Right hindlimb (tissue), 1 donor: ENCODE measurements at places on chromosomes 6 and 20.
A peak's percentile ranks its signal among the peaks of the same experiment; 100 is the strongest.

DNA sequence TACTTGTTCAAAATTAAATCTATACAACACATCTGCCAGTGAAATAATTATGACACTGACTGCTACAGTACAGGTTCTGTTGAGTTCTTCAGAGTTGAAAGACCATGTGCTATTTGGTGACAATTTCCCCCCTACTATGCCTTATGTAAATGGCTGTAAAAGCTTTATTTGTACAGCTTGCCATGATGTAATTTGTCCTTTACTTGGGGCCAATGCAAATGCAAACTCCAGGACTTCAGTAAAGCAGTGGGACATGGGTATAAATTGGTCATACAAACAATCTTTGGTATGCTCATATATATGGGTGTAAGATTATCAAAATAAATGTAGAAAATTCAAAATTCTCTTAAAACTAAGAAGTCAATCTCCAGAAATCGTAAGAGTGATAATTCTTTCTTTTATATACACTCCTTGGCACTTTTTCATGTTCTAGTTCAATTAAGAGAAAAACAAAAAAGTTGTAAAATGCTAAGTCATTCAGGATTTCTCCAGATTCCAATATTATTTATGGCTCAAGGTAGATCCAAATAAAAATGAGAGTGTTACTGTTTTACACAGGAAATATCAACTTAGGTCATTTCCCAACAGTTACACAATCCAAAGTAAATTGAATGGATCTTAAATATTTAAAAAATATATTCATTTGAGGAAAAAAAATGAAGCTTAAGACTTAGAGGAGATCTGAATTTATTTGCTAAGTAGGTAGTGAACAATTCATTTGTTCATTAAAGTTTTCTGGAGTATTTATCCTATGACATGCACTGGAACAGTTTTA, 1310.5 kb upstream of the CITED2 start:
- DNase-seq: no peak

DNA sequence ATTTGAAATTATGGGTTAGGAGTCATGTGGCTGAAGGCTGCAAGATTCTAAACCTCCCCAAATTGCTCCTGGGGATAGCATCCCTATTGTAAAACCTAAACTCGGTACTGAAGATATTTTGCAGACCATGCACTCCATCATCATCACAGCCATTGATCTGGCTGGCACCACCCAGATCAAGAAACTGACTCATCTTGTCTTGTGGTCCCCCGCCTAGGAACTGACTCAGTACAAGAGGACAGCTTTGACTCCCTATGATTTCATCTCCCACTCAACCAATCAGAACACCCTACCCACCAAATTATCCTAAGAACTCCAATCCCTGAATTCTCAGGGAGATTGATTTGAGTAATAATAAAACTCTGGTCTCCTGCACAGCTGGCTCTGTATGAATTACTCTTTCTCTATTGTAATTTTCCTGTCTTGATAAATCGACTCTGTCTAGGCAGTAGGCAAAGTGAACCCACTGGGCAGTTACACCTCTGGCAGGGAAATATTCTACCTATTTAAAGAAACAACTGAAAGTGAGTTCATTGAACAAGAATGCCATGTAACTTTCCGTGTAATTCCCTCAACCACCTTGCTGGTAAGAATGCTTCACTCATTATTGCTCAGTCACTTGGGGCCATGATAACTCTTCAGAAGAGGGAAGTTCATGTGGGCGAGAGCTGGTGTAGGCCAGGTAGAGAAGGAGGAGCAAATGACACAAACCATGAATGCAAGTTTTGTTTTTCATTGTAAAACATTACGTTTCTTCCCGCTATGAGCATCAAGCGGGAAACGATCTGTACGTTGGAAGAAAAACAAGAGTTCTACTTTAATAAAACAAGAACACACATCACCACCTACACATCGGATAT, 602.9 kb upstream of the ARID1B start:
- no peak for DNase-seq

- peak; percentile 39 for DNase-seq
Observed at GRCh38 chr6:47413752-47414422, 63.7 kb upstream of the CD2AP start.

- DNase-seq: no peak
Observed at GRCh38 chr20:24598996-24599395, 129.6 kb downstream of the SYNDIG1 start.

DNA sequence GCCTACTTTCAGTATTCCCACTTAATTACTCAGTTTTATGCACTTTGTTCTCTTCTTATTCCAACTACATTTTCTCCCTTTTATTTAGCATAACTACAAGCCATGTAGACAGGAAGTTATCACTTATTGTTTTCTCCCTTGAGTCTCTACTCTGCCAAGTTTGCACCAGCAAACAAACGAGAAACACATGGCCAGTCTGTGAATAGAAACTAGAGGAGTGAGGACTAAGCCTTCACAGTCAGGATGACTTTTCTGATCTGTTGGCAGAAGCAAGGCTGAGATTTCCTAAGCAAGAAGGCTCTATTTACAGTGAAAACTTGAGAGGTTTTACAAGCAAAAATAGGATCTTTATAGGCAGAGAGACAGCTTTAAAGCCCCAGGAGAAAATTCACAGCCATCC, 69.8 kb upstream of the TINAG start:
- DNase-seq: peak; percentile 43

GRCh38 chr6:134734312-134734869, 215.5 kb downstream of the ALDH8A1 start:
- DNase-seq: no peak

- no peak for DNase-seq
Observed at GRCh38 chr6:89140347-89141156, 5.3 kb upstream of the PM20D2 start.

GRCh38 chr6:164068527-164068926, 654.0 kb downstream of the QKI start:
- no peak for DNase-seq

GRCh38 chr6:150930841-150931240, 65.3 kb downstream of the MTHFD1L start:
- peak; percentile 41 for DNase-seq

GRCh38 chr6:21208796-21209186, 384.8 kb upstream of the SOX4 start:
- no peak for DNase-seq

DNA sequence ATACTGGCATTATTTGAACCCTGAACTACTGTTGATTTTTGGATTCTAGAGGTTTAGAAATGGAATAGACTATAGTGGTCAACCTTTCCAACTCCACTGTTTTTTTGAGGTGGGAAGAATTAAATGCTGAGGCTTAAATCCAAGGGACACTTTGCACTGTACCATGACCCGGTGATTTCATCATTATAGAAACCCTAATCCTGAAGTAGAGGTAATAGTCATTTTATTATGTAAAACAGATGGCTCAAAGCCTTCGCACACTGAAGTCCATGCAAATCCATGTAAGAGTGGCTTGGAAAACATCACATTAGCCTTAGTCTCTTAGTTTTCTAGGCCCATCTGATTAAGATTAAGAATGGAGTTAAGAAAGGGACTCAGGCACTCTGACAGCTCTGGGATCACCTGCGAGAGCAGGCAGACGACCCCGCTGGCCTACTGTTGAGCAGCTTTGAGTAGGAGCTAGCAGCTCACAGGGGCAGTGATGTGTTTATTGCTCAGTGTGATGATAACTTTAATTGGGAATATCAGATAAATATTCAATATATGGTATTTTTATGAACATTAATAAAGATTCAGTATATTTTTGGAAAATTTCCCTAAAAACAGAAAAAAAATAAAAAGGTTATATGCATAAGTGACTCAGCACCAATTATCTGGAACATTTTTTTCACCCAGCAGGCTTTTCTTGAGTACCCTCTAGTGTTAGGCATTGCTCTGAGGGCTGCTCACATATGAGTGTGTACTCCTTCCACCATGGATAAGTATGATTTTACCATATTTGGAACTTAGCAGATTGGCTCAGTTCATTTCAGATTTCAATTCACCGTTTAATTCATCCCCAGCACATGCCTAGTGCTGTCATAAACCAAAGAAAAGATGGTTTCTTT, 13.4 kb downstream of the SLX4IP start:
- no peak for DNase-seq

GRCh38 chr6:162219266-162219665, 508.3 kb downstream of the PRKN start:
- DNase-seq: no peak

- no peak for DNase-seq
Observed at GRCh38 chr6:108623995-108624394, 63.3 kb downstream of the FOXO3 start.

- peak; percentile 26 for DNase-seq
Observed at GRCh38 chr6:6474170-6474920, 114.2 kb upstream of the LY86 start.

DNA sequence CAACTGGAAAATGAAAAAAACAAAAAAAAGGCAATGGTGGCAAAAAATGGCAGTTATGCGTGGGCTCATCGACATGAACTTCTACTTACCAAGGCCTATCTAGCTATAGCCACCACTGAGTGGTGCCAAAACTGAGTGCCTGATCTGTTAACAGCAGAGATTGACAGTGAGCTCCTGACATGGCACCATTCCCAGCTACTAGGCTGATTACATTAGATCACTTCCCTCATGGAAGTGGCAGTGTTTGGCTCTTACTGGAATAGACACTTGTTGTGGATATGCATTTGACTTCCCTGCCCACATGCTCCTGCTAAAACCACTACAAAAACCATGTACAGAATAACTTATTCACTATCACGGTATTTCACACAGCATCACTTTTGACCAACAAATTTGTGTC, 216.1 kb upstream of the SGK1 start:
- DNase-seq: no peak

- no peak for DNase-seq
Observed at GRCh38 chr6:100184473-100184872, 190.4 kb upstream of the MCHR2 start.

DNA sequence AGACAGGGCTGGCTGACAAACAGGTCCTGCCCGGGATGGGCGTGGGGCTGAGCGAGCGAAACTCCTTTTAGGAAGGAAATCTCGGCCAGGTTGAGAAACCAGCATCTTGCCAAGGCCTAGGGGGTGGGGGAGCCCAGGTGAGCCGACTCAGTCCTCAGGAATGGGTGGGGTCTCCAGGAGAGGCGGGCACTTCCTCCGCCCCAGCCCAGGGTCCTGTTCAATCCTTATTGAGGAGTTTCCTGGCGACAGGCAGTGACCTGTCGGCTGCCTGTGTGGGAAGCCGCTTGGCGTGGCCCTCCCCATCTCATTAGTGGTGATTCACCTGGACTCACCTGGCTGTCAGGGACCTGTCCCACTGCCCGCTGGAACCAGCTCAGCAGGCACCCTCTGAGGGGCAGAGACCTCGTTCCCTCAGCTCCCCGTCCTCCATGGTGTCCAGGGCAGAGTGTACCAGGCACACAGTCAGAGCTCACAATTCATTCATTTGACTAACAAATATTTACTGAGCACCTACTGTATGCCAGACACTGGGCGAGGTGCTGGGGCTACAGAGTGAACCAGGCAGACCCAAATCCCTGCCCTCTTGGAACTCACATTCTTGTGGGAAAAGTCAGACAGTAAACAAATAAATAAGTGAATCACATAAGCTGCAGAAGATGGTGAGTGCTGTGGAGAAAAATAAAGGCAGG, 51.1 kb downstream of the FGD2 start:
- no peak for DNase-seq

DNA sequence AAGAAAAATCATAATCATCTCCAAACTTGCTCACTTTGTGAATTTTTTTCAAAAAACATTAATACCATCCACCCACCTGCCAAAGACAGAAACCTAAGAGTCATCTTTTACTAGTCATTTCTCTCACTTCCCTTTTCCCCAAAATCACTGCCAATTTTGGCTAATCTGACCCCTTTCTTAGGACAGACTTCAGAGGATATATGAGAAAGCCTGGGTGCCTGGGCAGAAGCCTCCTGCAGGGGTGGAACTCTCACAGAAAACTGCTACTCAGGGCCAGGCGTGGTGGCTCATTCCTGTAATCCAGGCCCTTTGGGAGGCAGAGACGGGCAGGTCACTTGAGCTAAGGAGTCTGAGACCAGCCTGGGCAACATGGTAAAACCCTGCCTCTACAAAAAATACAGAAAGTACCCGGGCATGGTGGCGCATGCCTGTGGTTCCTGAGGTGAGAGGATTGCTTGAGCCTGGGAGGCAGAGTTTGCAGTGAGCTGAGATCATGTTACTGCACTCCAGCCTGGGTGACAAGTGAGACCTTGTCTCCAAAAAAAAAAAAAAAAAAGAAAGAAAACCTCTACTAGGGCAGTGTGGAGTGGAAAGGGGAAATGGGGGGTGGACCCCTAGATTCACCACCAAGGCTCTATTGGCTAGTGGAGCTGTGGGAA, 3.8 kb downstream of the DEK start:
- DNase-seq: peak; percentile 27

GRCh38 chr6:2114100-2114499, 131.3 kb downstream of the GMDS start:
- DNase-seq: no peak

DNA sequence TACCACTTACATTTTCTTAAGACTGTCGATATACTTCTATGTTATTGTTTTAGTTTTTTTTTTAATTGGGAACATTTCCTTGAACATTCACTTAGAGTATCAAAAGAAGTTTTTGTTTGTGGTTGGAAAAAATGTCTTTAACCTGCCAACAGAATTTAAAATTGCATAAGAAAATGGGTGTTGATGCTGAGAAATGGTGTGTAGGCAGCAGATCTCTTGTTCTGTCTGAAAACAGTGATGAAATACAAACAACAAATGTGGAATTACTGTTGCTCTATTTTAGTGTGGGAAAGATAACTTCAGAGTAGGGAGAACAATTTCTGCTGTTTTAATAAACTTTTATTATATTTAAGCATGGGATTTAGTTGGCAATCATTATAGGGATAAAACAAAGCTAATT, 293.5 kb downstream of the CDKAL1 start:
- no peak for DNase-seq

DNA sequence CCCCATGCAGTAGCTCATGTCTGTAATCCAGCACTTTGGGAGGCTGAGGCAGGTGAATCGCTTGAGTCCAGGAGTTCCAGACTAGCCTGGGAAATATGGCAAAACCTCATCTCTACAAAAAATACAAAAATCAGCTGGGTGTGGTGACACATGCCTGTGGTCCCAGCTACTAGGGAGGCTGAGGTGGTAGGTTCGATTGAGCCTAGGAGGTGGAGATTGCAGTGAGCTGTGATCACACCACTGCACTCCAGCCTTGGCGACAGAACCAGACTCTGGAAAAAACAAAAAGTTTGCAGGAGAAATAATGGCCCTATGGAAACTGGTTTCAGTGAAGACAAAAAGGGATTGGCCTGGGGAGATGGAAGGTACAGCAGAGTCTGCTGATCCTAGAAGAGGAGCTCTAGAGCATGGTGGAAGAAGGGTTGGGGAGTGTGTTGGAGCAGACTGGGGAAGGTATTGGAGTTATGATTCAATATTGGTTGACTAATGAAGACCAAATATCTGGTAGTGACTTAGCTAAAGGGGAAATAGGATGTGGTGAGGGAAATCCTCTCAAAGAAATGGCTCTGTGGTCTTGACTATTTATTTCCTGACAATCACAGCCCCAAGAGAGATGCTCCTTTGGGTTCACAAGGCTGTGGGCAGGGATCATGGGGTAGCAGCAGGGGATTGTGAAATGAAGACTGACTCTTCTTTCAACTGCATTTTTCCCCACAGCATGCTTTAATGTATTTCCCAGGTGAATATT, 281.9 kb downstream of the UTRN start:
- DNase-seq: no peak

GRCh38 chr6:166152660-166153059, 15.0 kb downstream of the TBXT start:
- DNase-seq: no peak

GRCh38 chr20:58693226-58694006, 816 bp downstream of the NPEPL1 start:
- no peak for DNase-seq
